ENCODE measurements at places on chromosomes 2 and 18.

- no peak for DNase-seq
These were observed 102.6 kb upstream of the GLI2 start for GRCh38 chr2:120632796-120633646.

GRCh38 chr2:110969696-110970095, 151.0 kb upstream of the BCL2L11 start:
- no peak for DNase-seq

DNA sequence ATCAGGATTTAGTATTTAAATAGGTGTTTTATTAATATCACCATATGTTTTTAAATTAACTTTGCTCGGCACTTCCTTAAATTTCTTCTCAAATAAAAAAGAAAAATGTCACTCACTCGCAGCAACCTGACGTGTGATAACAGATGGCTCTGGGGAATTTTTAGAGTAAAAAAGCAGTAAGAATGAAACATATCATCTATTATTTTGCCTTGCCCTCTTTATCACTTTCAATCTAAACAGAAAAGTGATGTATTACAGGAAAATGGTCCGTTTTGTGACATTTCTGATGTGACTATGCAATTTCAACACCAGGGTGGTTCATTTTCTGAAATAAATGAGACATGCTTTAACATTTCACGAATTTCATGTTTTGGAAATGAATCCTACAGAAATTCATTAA, 1368.0 kb upstream of the LRRTM1 start:
- no peak for DNase-seq

DNA sequence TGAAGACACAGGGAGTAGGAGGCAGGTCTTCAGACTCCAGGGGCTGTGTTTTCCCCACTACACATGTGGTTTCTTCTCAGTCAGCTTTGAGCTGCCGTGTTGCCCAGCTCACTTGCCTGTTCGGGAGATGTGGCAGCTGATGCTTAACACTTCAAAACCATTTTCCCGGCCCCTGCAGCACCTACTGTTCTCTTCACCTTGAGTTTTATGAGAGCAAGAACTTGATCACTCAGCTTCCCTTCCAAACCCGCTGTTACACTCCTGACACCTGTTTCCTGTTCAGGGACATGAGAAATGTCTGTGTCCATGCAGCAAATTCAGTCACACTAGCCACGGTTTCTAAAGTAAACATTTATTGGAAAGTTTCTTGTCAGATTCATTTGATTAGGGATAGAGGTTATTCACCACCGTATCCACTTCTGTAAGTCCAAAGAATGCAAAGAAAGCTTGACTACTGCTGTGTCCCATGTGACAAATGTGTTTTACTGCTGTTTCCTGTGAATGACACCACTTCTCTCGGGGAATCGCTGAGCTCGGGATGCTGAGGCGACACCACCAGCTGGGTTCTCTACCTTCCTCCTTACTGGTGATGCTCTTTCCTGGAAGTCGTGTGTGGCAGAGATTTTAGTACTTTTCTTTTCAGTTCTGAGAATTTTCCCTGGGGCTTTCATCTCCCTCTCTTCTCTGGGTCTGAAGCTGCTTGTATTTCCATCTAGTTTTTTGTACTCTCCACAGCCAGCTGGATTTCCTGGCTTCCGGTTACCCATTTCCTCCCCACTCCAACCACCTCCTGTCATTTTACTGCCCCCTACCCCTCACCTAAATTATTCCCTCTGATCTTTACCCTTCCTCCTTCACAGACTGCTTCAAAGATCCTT, 91.7 kb downstream of the KLF7 start:
- no peak for DNase-seq

DNA sequence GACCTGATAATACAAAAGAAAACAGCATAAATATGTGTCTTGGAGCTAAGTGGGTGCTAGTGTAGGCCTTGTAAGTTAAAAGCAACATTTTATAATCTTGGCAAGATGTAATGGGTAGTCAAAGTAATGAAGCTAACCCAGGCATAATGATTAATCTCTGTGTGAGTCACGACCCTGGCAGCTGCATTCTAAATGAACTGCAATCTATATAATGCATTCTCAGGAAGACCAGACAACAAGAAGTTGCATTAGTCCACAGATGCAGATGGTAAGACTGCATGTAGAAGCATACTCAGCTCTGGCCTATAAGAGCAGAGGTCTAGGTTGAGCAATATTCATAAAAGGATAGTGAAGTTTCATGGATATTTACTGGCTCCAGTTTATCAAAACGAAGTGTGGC, 85.6 kb upstream of the ETAA1 start:
- no peak for DNase-seq

- no peak for DNase-seq
These were observed 278.2 kb downstream of the CALCRL start for GRCh38 chr2:187169864-187170263.

GRCh38 chr18:76349067-76349715, 145.9 kb downstream of the ZNF516 start:
- DNase-seq: no peak

GRCh38 chr2:241357531-241357930, 1.4 kb downstream of the FARP2 start:
- DNase-seq: no peak

DNA sequence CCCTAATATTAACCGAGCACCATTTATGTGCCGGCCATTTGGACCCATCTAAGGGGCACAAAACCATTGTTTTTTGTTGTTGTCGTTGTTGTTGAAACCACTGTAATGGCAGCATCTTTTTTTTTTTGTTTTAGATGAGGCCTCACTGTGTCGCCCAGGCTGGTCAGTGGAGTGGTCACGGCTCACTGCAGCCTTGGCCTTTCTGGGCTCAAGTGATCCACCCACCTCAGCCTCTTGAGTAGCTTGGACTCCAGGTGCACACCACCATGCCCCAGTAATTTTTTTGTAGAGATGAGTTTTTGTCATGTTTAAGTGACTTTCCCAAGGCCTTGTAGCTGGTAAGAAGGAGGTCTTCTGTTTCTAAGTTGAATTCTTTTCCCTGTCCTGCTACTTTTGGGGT, 33.0 kb downstream of the ASAP2 start:
- DNase-seq: no peak

- DNase-seq: no peak
These were observed 1645.9 kb upstream of the CELF4 start for GRCh38 chr18:39211461-39211860.

- DNase-seq: no peak
These were observed 45.6 kb downstream of the RNU4ATAC start for GRCh38 chr2:121576263-121576662.

DNA sequence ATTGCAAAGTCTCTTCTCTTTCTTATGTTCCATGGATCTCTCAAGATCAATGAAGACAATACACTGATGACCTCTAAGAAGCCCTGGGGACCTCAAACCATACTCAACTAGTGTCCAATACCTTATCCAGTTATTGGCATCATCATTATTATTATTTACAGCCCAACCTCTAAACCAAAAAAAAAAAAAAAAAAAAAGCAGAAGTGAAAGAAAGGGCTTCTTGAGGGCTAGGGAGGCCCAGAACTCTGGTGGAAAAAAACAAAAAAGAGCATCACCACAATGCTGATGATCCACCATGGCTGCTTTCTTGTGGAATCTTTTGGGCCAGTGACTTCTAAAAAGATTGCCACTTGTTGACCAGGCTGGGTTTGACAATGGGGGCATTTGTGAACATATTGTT, 324.9 kb downstream of the LPIN1 start:
- DNase-seq: no peak

DNA sequence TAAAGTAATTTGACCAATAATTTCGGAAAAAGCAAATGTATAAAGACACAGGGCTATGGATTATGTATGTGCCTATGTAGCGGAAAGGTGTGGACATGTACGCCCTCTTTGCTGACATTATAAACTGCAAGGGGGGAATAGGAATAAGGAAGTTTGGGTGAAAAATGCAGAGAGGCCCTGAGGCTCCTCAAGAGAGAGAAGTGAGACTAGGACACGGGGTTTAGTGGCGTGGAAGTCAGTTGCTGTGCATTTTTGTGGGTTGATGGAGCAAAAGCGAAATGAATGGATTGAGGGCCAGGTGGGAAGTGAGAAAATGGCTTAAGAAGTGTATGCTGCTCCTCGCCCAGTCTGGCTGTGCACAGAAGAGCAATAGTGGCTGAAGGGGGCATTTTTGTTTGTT, 96.2 kb upstream of the B3GNT7 start:
- no peak for DNase-seq

DNA sequence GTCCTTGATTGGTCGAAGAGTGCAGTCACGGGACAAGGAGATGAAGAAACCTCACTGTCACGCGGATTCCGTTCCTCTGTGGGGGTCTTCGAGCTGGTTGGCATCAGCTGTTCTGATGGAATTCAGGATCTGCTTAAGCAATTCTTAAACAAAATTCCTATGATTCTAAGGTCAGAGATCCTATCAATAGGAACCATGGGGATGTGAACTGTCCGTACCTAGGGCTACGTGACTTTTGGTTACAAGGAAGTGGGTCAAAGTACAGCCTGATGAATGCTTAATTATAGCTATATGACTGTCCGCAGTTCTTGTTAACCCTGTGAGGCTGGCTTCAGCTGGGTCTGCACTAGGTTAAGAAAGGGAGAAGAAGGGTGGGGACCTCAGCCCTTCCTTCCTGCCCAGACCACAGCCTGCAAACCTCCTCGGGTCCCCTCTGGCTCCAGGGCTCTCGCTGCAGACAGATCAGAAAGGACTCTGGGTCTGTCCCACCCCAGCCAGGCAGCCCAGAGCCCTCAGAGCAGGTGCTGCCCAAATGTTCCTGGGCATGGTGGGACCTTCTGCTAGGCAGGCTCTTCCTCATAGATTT, 44.2 kb upstream of the TAF1B start:
- no peak for DNase-seq

- no peak for DNase-seq
These were observed 513.6 kb upstream of the LRRTM4 start for GRCh38 chr2:78035804-78036203.

Measured in GOT3 (cell line).